EH (cell line): ENCODE measurements at places on chromosomes 3 and 15.

DNA sequence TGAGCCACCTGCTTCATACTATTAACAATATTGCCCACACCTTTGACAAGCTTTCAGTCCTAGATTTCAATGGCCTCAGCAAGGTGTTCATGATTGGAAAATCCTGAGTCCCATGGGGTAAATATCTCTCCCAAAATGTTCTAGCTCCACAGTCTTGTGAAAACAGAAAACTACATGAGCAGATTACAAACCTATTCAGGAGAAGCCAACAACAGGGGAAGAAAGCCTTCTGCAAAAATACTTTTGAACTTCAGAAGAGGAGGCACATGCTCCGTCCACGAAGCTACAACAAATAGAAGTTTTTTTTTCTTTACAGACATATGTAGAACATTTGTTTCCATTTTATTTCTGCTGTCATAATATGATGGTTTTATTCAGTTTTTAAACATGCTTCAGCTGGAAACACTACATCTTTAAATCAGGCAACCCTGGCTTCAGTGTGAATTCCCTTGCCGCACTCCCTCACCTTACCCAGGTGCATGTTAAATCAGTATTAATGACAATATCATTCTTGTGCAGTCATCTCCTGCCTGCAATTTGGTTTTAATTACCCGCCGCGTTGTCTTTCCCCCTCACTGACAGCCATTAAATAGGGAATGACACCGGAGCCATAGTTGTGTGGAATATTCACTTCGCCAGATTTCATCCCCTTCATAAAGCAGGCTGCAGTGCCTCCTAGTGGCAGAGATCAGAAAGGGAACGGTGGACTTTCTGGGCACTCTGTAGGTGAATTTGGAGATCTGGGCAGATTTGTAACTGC is 725.5 kb upstream of the ARRDC4 start:
- peak; percentile 58 for DNase-seq

- DNase-seq = peak; percentile 98
Observed at GRCh38 chr15:71752604-71753289, 57.6 kb upstream of the NR2E3 start.

DNA sequence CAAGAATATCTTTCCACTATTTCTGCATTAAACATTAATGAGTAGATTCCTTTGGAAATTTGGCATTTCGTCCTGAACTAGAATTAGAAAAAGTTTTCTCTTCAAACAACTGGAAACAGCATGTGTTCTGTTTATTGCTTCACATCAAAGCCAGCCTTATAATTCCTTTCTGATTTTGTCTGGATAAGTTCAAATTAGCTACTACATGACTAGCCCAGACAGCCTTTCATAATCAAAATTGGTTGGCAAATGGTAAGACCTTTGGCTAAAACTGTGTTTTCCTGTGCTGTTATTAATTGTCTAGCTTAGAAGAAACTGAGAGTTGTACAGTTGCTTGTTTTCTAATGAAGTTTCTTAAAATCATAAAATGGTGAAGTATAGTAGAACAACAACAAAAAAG is 52.7 kb upstream of the P3H2 start:
- no peak for DNase-seq

DNA sequence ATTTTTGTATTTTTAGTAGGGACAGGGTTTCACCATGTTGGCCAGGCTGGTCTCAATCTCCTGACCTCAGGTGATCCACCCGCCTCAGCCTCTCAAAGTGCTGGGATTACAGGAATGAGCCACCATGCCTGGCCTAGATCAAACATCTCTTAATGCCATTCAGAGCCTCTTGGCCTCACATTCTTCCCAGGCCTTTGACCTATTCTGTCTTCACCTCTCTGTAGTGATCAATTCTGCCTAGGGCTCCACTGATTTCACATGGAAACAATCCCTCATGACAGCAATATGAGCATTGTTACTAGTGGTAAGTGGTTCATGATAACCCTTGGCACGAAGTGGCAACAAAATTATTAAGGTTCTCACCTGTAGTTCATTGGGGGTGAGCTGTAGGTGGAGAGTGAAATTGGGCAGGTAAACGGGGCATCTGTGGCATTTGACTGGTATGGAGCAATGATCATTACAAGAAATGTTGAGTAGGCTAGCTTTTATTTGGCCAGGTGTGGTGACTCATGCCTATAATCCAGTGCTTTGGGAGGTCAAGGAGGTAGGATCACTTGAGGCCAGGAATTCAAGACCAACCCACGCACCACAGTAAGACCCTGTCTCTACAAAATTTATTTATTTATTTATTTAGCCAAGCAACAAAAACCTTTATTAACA is 4.8 kb upstream of the ARPIN start:
- DNase-seq = no peak

- DNase-seq = no peak
Observed at GRCh38 chr3:123657111-123657510, 72.3 kb upstream of the HACD2 start.

DNA sequence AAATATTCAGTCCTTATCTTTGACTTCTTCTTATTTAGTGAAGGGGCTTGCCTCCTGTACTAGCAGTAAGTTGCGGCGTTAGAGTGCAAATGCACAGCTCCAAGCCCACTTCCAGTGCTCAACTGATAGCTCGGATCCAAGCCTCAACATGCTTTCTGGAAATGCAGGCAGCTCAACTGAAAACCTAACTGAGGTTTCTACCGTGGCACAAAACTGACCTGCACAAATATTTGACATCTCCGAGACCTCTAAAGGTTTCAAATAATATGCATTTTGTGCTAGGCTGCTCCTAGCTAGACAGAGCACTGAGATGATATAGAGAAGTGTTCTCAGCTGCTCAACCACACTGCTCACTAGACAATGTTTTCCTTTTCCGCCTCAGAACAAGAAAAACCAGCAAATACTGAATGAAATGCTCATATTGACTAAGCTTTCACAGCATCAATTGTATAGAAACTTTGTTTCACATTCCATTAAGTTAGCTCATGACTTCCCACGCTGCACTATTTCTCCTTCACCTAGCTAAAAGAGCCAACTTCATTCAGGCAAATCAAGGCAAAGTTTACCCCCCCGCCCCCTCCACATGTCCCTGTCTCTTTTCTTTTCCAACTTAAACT is 822 bp downstream of the ZNF385D start:
- DNase-seq = peak; percentile 19

- no peak for DNase-seq
Observed at GRCh38 chr15:26555898-26556297, 217.0 kb downstream of the GABRB3 start.

DNA sequence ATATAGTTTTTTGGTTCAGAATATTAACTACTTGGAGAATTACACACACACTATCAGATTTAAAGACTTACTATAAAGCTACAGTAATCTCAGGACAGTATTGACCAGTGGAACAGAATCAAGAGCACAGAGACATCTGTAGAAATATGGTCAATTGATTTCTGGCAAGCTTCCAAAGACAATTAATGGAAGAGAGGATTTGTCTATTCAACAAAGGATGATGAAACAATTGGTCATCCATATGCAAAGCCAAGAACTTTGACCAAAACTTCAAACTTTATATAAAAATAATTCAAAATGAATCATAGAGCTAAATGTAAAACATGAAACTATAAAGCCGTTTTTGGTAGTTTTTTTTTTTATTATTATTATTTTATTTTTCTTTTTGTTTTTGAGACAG is 29.8 kb upstream of the MB21D2 start:
- DNase-seq = peak; percentile 9

GRCh38 chr15:42329161-42329560 is 30.1 kb upstream of the CAPN3 start:
- DNase-seq = no peak

- DNase-seq = no peak
Observed at GRCh38 chr3:194208709-194209108, 72.8 kb downstream of the HES1 start.

GRCh38 chr3:181610083-181610972 is 101.4 kb upstream of the SOX2 start:
- DNase-seq = no peak

DNA sequence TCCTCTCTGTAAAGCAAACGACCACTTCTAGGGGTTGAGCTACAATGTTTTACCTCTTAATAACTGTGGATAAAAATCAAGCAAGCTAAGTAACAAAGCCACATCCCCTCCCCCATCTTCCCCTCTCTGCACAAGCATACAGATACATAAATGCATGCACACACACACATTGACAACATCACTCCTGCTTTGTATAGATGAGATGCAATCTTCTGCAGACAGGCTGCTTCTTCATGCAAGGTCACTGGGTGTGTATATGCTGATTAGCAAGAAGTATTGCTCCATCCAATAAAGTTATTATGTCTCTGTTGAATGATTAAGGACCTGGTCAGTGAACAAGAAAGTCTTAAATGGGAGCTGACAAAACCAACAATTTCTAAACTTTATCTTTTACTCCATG is 8.8 kb upstream of the ATP11B start:
- no peak for DNase-seq

- DNase-seq = peak; percentile 70
Observed at GRCh38 chr3:52004163-52004787, 8.6 kb upstream of the RPL29 start.

DNA sequence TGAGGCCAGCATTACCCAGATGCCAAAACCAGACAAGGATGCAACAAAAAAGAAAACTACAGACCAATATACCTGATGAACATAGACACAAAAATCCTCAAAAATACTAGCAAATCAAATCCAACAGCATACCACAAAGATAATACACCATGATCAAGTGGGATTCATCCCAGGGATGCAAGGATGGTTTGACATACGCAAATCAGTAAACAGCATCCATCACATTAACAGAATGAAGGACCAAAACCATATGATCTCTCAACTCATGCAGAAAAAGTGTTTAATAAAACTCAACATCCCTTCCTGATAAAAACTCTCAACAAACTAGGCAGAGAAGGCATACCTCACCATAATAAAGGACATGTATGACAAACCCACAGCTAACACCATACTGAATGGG is 14.0 kb upstream of the PIAS1 start:
- DNase-seq = no peak

- DNase-seq = peak; percentile 1
Observed at GRCh38 chr15:47991357-47991756, 129.4 kb upstream of the SLC24A5 start.

DNA sequence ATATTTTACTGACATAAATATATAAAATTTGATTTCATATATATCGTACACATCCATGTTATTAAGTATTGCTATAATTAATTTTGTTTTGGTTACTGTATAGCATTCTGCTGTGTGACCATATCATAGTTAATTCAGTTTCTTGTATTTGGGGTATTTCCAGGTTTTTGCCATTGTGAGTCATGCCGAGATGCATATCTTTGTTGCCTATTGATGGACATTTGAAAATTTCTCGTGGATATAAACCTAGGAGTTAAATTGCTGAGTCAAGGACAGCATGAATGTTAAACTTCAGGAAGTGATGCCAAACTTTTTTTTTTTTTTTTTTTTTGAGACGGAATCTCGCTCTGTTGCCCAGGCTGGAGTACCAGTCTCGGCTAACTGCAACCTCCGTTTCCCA is 33.7 kb upstream of the GPR171 start:
- DNase-seq = peak; percentile 5

GRCh38 chr3:87435926-87436620 is 159.7 kb upstream of the POU1F1 start:
- DNase-seq = peak; percentile 11

GRCh38 chr3:20320489-20320888 is 134.5 kb upstream of the SGO1 start:
- no peak for DNase-seq

DNA sequence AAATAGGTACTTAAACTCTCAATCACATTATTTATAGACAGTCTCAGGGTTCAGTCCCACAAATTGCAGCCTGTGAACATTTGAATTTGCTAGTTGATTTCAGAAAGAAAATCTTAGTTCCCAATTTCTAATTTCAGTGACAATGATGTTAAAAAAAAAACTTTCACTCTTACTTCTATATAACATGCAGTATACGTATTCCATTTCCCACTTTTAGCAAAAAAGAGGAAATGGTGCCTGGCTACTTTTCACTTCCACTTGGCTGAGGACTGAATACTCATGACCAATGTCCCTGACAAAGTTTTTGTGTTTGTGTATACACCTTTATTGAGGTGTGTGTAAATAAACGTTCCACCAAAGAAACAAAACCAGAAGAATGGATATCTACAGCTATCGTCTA is 32.1 kb upstream of the XCR1 start:
- no peak for DNase-seq

DNA sequence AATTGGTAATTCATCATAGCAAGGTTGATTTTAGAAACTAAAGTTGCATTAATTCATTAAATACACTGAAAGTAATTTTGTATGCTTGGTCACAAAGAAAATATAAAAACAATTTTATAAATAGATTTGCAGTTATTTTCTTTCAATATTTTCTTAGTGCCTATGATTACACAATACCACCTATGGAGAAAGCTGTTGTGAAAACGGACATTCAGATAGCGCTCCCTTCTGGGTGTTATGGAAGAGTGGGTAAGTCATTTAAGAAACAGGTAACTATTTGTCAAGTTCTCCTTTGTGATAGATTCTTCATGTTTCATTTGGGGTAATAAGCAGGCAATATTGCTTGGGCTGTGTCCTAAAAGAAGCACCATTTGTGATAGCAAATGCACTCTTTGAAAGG is 3.0 kb downstream of the DUT start:
- DNase-seq = no peak

- DNase-seq = no peak
Observed at GRCh38 chr15:70770863-70771262, 7.5 kb upstream of the UACA start.

DNA sequence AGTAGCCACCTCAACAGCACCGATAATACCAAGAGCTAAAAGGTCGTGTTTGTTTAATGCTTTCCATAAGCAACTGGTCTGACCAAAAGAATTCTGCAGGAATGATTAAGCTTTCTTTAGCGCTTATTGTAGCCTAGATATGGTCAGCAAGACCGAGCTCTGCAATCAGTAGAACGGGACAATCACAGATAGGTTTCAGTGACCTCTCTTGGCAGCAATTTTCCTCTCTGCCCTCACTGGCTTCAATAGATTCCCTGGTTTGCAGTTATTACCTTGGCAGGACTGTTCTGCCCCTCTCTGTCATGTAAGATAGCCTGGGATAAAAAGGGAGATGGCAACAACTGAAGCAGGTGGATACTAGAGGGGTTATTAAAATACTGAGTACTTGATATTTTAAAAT is 337.1 kb upstream of the NECTIN3 start:
- DNase-seq = no peak

DNA sequence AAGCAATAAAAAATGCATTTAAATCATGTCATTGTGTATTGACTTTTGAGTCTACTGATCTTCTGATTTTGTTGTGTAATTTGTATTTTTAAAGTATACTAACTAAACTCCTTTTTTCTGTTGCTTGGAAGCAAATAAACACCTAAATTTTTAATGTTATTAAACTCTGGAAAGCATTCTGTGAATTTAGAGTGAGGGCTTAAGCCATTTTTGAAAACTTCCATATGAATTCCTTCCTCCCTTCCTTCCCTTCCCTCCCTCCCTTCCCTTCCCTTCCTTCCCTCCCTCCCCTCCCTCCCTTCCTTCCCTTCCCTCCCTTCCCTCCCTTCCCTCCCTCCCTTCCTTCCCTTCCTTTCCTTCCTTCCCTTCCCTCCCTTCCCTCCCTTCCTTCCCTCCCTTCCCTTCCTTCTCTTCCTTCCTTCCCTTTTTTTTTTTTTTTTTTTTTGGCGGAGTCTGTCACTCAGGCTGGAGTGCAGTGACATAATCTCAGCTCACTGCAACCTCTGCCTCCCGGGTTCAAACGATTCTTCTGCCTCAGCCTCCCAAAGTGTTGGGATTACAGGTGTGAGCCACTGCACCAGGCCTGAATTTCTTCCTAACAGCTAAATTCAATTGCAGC is 56.6 kb upstream of the SENP5 start:
- DNase-seq = no peak
